ENCODE measurements at places on chromosomes 7 and 10. TPM values are rescaled to one million over a fixed set of nuclear protein-coding genes. Genes with fewer than 3 reads are reported as not detected.

ANKRD2 gene
- 0.61 TPM for polyA plus RNA-seq

RAPGEF5 gene
- 9.0 TPM for polyA plus RNA-seq

TMEM270 gene
- not detected for polyA plus RNA-seq

SPDYE9 gene
- not detected for polyA plus RNA-seq

ZNF727 gene
- 0.68 TPM for polyA plus RNA-seq

OR2F2 gene
- polyA plus RNA-seq, result not detected

HHEX gene
- 71.2 TPM for polyA plus RNA-seq

TUBAL3 gene
- polyA plus RNA-seq, result 0.08 TPM

DEPP1 gene
- 217 TPM for polyA plus RNA-seq

GRCh38 chr7:129764247-129765084 lies 152.9 kb downstream of the NRF1 start:
- no peaks in the 10 kb centered on the region for H3K36me3 ChIP-seq
- H3K4me3 ChIP-seq, result no peak overlapping the region
- no peaks in the 10 kb centered on the region for H3K27me3 ChIP-seq

DNA sequence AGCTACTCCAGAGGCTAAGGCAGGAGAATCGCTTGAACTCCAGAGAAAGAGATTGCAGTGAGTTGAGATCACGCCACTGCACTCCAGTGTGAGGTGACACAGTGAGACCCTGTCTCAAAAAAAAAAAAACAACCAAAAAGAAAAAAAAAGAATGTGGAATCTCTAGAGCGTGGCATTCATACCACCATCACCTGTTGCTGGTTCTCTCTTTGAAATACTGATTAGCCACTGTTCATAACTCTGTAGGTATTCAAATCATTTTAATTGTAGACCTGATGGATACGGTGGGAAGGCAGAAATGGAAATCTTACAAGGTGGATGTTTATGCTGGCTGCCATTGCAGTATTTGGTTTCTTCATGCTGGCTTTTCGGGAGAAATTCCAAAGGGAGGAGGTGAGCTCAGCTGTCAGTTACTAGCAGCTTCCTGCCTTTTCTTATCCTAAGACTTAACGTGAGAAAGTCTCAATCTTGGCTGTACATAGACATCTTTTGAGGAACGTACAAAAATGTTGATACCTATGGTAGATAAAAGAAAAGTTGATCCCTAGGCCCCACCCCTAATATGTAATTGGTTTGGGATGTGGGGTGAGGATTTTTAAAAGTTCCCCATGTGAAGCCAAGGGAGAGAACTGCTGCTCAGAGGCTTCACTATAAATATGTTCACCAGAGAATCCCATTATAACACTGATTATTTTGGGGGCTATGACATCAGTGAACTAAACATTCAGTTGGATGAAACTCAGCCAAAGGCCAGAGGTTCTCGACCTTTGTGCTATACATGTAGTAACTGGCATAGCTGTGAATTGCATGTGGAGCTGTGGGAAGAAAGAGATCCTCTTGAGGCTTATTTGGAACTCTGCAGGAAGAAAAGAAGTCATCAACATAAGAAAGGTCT lies 26.9 kb upstream of the MKLN1 start:
- H3K4me1 ChIP-seq, result peaks cover 10% of the 10 kb centered on the region
- H3K27me3 ChIP-seq, result no peaks in the 10 kb centered on the region
- no peaks in the 10 kb centered on the region for H3K36me3 ChIP-seq
- H3K27ac ChIP-seq, result no peak overlapping the region

DNA sequence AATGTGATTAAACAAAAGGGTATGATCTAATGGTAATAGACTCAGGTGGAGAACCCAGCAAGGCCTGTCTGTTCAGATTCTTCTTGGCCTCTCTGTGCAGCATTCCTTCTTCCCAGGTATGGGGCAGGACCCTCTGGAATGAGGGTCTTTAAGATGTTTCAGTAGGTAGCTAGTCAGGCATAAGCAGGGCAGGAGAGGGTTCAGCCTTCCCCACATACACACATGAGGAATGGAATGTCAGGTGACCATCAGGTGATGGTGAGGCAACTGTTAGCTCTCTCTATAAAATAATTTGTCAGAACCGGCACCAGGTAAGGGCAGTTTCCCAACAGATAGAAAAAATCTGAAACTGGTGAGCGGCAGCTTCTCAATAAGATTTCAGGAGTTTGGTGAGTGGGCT lies 222.3 kb upstream of the PHYHIPL start:
- H3K27me3 ChIP-seq, result no peaks in the 10 kb centered on the region
- H3K27ac ChIP-seq, result no peak overlapping the region
- no peaks in the 10 kb centered on the region for H3K36me3 ChIP-seq
- no peak for DNase-seq
- H3K4me1 ChIP-seq, result no peaks in the 10 kb centered on the region
- no peak overlapping the region for H3K4me3 ChIP-seq

GRCh38 chr10:93404048-93404354 lies 78.1 kb downstream of the MYOF start:
- no peaks in the 10 kb centered on the region for H3K36me3 ChIP-seq
- H3K4me3 ChIP-seq, result no peak overlapping the region
- no peaks in the 10 kb centered on the region for H3K27me3 ChIP-seq
- DNase-seq, result no peak
- H3K27ac ChIP-seq, result no peak overlapping the region

DNA sequence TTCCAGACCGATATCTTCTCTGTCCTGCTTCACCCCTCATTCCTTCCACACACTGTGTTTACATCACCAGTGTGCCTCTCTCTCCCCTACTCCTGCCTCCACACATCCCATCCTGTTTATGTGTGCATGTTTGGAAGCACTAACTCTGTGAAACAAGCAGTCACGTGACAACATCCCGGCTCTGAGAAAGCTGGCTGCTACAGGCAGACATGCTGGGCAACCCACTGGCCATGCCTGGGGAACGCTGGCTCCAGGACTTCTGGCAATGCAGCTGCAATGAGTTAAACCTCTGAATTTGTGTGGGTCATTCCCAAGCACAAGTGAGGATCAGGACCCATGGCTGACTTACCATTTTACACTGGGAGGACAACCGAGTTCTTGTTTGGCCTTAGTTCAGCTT lies 74.0 kb downstream of the WNT2 start:
- no peaks in the 10 kb centered on the region for H3K36me3 ChIP-seq
- DNase-seq, result no peak
- no peaks in the 10 kb centered on the region for H3K27me3 ChIP-seq

DNA sequence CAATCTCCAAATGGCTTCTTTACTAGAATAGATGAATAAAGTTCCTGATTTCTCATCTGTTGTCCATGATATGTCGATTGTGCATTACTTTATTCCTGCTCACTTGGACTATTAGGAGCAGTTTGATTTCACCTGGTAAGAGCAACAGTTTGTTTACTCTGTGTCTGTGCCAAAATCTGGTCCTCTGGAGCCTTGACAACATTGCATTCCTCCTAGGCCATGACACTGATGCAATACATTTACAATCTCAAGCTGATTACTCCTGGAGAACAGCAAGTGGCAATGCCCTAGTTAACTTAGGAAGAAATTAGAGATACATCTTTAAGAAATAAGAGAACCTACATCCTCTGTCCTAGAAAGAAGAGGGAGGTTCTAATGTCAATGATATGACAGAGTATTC lies 71.8 kb downstream of the SGCE start:
- H3K4me3 ChIP-seq, result no peak overlapping the region
- DNase-seq, result no peak
- H3K4me1 ChIP-seq, result no peaks in the 10 kb centered on the region
- no peaks in the 10 kb centered on the region for H3K27me3 ChIP-seq
- no peaks in the 10 kb centered on the region for H3K36me3 ChIP-seq
- H3K27ac ChIP-seq, result no peak overlapping the region

- no peaks in the 10 kb centered on the region for H3K27me3 ChIP-seq
- H3K4me1 ChIP-seq, result no peaks in the 10 kb centered on the region
- H3K27ac ChIP-seq, result no peak overlapping the region
- H3K36me3 ChIP-seq, result no peaks in the 10 kb centered on the region
- no peak overlapping the region for H3K4me3 ChIP-seq
These were observed 24.5 kb upstream of the NCAPG2 start for GRCh38 chr7:158728911-158729645.

DNA sequence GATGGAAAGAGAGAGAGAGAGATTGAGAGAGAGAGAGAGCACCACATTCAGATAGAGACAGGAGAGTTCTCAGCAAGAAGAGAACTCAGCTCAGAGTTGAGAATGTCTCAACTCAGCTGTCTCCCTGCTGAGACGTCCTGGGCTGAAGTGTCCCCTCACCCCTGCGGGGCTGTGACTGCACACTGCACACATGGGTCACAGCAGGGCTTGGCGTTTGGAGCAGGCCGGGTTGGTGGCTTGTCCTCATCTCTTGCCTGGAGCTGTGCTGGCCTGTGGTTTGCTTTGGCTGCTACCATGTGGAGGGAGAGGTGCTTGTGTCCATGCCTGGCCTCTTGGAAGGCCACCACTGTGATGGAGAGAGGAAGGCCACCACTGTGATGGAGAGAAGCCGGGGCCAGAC lies 167.9 kb downstream of the RNF216 start:
- no peaks in the 10 kb centered on the region for H3K27me3 ChIP-seq
- no peaks in the 10 kb centered on the region for H3K4me1 ChIP-seq
- H3K27ac ChIP-seq, result no peak overlapping the region
- H3K36me3 ChIP-seq, result no peaks in the 10 kb centered on the region
- H3K4me3 ChIP-seq, result no peak overlapping the region

DNA sequence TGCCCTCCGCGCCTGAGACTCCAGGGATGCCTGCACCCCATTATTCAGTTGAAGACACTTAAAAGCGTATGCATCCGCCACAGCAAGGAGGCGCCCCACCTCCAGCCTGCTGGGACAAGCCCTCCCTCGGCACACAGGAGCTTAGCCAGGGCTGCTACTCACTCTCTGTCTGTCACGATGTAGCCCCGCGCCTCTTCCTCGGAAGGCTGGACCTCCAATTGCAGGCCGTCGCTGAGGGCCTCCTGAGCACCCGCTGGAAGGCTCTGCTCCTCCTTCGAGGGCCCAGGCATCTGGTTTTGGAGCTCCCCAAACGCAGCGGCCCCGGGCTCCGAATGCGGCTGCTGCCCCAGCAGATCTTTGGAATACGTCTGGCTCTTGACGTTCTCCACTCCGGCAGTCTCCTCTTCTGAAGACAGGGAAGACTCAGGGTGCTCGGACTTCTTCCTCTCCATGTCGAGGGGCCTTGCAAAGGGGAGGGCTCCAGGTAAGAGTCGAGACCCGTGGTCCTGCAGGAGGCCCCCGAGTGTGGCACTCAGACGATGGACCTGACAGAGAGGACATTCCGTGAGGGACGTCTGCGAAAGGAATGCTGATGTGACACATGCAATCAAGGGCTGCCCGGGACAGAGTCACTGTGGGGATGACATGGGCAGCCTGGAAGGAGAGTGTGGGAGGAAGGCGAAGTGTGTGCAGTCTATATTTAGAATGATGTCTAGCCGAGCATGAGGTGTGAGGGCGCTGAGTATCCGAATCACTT lies 453.9 kb downstream of the PTPRN2 start:
- H3K36me3 ChIP-seq, result no peaks in the 10 kb centered on the region
- no peak overlapping the region for H3K27ac ChIP-seq
- H3K4me3 ChIP-seq, result no peak overlapping the region
- H3K4me1 ChIP-seq, result no peaks in the 10 kb centered on the region

DNA sequence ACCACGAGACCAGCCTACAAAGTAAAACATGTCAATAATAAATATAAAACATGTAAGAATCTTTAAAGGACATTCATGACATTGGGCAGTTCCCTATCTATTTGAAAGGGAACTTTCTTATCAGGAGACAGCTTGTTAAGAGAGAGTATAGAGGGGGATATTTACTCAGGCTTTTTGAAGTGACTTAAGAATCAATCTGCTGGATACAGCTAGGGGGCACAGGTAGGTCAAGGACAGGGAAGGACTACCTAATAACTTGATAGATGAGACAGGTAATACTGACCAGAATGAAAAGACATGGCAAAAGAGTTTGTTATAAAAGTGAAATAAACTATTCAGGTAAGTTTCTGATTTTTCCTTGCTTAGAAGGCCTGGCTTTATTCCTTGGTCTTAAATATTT lies 21.8 kb upstream of the LRRD1 start:
- H3K4me3 ChIP-seq, result no peak overlapping the region
- H3K27ac ChIP-seq, result no peak overlapping the region
- no peak for DNase-seq
- no peaks in the 10 kb centered on the region for H3K4me1 ChIP-seq
- H3K27me3 ChIP-seq, result no peaks in the 10 kb centered on the region
- no peaks in the 10 kb centered on the region for H3K36me3 ChIP-seq

GRCh38 chr10:63644418-63645142 lies 123.4 kb downstream of the REEP3 start:
- no peaks in the 10 kb centered on the region for H3K27me3 ChIP-seq
- no peaks in the 10 kb centered on the region for H3K4me1 ChIP-seq
- no peak for DNase-seq
- H3K27ac ChIP-seq, result peak overlapping the region; percentile 8
- no peak overlapping the region for H3K4me3 ChIP-seq
- H3K36me3 ChIP-seq, result no peaks in the 10 kb centered on the region

GRCh38 chr7:46229409-46229808 lies 308.3 kb upstream of the IGFBP3 start:
- H3K27ac ChIP-seq, result no peak overlapping the region
- no peak overlapping the region for H3K4me3 ChIP-seq
- H3K4me1 ChIP-seq, result no peaks in the 10 kb centered on the region
- H3K36me3 ChIP-seq, result no peaks in the 10 kb centered on the region

GRCh38 chr10:23614483-23614882 lies 175.6 kb downstream of the OTUD1 start:
- H3K27ac ChIP-seq, result no peak overlapping the region
- H3K4me3 ChIP-seq, result no peak overlapping the region
- no peaks in the 10 kb centered on the region for H3K27me3 ChIP-seq
- no peaks in the 10 kb centered on the region for H3K4me1 ChIP-seq
- no peak for DNase-seq
- H3K36me3 ChIP-seq, result no peaks in the 10 kb centered on the region

DNA sequence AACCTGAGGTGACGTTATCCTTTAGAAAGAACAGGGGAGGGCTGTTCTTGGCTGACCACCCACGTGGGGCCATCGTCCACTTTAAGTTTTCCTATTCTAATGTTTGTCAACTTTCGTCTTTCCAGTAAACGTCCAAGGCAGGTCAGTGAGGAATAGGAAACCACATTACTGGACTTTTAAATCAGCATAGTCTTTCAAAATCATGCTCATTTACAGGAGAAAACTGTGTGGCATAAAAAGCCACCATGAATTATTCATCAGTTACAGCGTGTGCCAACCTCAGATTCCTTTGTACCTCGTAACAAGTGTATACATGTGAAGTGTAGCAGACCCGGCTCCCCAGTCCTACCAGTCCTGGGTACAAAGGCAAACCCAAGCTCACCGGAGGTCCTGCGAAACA lies 25.1 kb upstream of the ABLIM1 start:
- DNase-seq, result no peak
- H3K4me1 ChIP-seq, result peaks cover 46% of the 10 kb centered on the region
- no peaks in the 10 kb centered on the region for H3K36me3 ChIP-seq
- H3K27me3 ChIP-seq, result no peaks in the 10 kb centered on the region

DNA sequence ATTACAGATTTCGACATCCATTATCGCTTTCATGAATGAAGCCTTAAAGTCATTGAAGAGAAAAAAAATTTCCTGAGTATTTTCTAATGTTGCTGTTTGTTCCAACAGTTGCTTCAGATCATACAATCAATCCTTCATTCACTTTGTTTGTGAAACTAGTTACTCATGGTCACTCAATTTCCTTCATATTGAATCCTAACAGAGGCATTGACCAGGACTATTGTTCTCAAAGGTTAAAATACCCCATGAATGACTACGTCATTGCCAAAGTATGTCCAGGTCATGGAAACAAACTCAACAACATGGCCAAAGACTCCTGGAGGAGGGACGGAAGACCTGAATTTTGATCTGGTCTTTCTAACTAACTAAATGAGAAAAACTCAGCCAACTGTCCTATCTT lies 54.0 kb upstream of the ABCB5 start:
- H3K36me3 ChIP-seq, result no peaks in the 10 kb centered on the region
- no peaks in the 10 kb centered on the region for H3K4me1 ChIP-seq
- no peak for DNase-seq
- no peak overlapping the region for H3K27ac ChIP-seq
- no peaks in the 10 kb centered on the region for H3K27me3 ChIP-seq
